ENCODE measurements at places on chromosomes 4 and X. TPM values are rescaled to one million over a fixed set of nuclear protein-coding genes. Genes with fewer than 3 reads are reported as not detected.

The TMSB15C gene
- total RNA-seq = 0.19 TPM

The ITIH6 gene
- not detected for total RNA-seq

The GABRQ gene
- total RNA-seq = 0.17 TPM

The NOX1 gene
- total RNA-seq = 0.14 TPM

The HDAC6 gene
- 27.3 TPM for total RNA-seq

The SLC6A8 gene
- 13.5 TPM for total RNA-seq

The RBM3 gene
- 385 TPM for total RNA-seq

The RNF150 gene
- 0.20 TPM for total RNA-seq

The RS1 gene
- not detected for total RNA-seq

The NPY2R gene
- not detected for total RNA-seq

The SORBS2 gene
- total RNA-seq = 1.0 TPM

The UGT2A3 gene
- 0.07 TPM for total RNA-seq

The JCHAIN gene
- total RNA-seq = not detected

The PF4V1 gene
- not detected for total RNA-seq

The GABRG1 gene
- total RNA-seq = not detected

The GYPA gene
- not detected for total RNA-seq

The NUP62CL gene
- total RNA-seq = 16.8 TPM

The FDCSP gene
- total RNA-seq = not detected

The P2RY8 gene
- total RNA-seq = not detected

The STPG2 gene
- total RNA-seq = not detected

The MAGEE2 gene
- not detected for total RNA-seq

The SMIM43 gene
- total RNA-seq = 0.16 TPM

The ITGB1BP2 gene
- 1.1 TPM for total RNA-seq

The SLC9B2 gene
- total RNA-seq = 7.1 TPM

The XAGE5 gene
- total RNA-seq = not detected

The DDIT4L gene
- 0.21 TPM for total RNA-seq

The KIT gene
- not detected for total RNA-seq

The HS3ST1 gene
- 0.59 TPM for total RNA-seq

The XPNPEP2 gene
- not detected for total RNA-seq

The TRIML2 gene
- total RNA-seq = 45.2 TPM

The UGT2B17 gene
- total RNA-seq = not detected

The OTC gene
- total RNA-seq = not detected

The DDX53 gene
- not detected for total RNA-seq

The VCX3B gene
- not detected for total RNA-seq

The STATH gene
- not detected for total RNA-seq

The NHS gene
- 2.1 TPM for total RNA-seq

The C4orf36 gene
- total RNA-seq = 1.3 TPM

The CSTF2 gene
- 32.7 TPM for total RNA-seq

The ZNF157 gene
- total RNA-seq = not detected

The DUSP9 gene
- 1.9 TPM for total RNA-seq

The GSPT2 gene
- 7.4 TPM for total RNA-seq

The CCKAR gene
- not detected for total RNA-seq

The TIGD4 gene
- not detected for total RNA-seq

The USP38 gene
- 7.0 TPM for total RNA-seq

The RPA4 gene
- total RNA-seq = 0.28 TPM

The APOOL gene
- total RNA-seq = 8.4 TPM

The NAP1L3 gene
- total RNA-seq = 0.43 TPM

The SH3BGRL gene
- 43.7 TPM for total RNA-seq

The C4orf46 gene
- total RNA-seq = 6.6 TPM

The RTL5 gene
- total RNA-seq = 2.3 TPM

The LRCH2 gene
- not detected for total RNA-seq

The PCDH19 gene
- not detected for total RNA-seq

The PABPC1L2B gene
- not detected for total RNA-seq

The FGD1 gene
- 7.2 TPM for total RNA-seq

The INTS6L gene
- 0.17 TPM for total RNA-seq

The UGT2A1 gene
- not detected for total RNA-seq

Data from A549 treated with Mapracorat at 1 μM for 4 hours (cell line).